ENCODE measurements at places on chromosomes 12 and 14.
A peak's percentile ranks its signal among the peaks of the same experiment; 100 is the strongest.

GRCh38 chr14:94761997-94762377 lies 7.9 kb downstream of the GSC start:
- DNase-seq: no peak

DNA sequence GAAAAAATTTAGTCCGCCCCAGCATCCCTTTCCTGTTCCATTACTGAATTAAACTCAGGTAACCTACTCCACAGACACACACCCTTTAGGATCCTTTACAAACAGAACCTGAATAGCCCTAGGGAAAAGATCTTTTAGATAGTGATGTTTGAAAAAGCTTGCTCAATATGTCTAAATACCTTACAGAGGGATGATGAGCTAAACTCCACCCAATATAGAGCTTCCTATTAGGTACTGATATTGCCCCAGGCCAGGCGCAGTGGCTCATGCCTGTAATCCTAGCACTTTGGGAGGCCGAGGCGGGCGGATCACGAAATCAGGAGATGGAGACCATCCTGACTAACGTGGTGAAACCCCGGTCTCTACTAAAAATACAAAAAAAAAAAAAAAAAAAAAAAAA lies 50.1 kb downstream of the FERMT2 start:
- DNase-seq: no peak

- peak; percentile 34 for DNase-seq
Observed at GRCh38 chr12:88299567-88300101, 157.5 kb downstream of the TMTC3 start.

DNA sequence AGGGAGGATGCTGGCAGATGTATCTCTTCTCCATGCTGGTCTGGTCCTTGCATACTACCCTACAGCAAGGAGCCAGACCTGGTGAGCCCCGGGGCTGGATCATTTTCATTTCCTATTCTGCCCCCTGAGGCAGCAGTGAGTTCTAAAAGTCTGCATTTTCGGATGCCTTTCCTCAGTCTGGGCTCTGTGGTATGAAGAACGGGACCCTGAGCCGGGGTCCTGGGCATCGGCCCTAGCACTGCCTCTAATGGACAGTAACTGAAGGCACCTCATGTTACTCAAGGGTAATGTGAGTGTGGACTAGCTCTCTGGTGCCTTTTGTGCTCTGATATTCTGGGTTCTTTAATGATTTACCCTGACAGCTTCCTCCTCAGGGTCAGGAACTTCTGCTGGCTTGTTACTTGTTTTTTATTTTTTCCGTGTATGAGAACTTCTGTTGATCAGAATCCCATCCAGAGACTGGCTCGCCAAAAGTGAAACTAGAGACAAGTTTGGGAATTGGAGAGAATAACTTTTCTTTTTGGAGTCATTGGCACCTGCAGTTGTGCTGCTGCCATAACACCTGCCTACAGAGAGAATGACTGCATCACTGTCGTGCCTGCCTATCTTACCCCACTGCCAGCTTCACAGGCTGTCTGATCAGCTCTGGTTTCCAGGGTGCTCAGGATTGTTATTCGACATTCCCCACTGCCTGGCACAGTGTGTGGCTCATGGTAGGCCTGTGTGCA lies 62.3 kb downstream of the SUSD6 start:
- no peak for DNase-seq

- no peak for DNase-seq
Observed at GRCh38 chr14:53955671-53956426, 776 bp downstream of the BMP4 start.

Measured in activated T-cell treated with anti-CD3 and anti-CD28 coated beads, Interleukin-2, amount 50 U/mL, for 24 hours (primary cell).